Common myeloid progenitor, CD34-positive (primary cell): ENCODE measurements at places on chromosomes 7 and 10.
A peak's percentile ranks its signal among the peaks of the same experiment; 100 is the strongest.

DNA sequence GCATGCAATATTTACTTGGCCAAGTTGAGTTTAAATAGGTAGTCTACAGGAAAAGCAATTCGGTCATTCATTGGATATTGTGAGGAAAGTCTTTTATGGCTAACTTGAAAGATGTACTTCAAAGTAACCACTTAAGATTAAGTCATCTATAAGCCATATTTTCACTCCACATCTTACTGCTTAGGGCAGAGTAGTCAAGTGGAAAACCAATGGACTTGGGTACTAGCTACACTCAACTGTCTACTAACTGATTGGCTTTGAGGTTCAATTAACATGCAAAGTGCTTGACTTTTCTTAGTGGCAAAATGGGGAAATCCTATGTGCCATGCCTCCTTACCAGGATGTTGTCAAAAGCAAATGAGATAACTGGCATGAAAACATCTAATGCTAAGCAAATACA, 51.0 kb downstream of the CAV1 start:
- H3K27me3 ChIP-seq = no peaks in the 10 kb centered on the region
- no peaks in the 10 kb centered on the region for H3K4me1 ChIP-seq
- H3K36me3 ChIP-seq = no peaks in the 10 kb centered on the region
- no peak for DNase-seq
- H3K4me3 ChIP-seq = no peak overlapping the region

DNA sequence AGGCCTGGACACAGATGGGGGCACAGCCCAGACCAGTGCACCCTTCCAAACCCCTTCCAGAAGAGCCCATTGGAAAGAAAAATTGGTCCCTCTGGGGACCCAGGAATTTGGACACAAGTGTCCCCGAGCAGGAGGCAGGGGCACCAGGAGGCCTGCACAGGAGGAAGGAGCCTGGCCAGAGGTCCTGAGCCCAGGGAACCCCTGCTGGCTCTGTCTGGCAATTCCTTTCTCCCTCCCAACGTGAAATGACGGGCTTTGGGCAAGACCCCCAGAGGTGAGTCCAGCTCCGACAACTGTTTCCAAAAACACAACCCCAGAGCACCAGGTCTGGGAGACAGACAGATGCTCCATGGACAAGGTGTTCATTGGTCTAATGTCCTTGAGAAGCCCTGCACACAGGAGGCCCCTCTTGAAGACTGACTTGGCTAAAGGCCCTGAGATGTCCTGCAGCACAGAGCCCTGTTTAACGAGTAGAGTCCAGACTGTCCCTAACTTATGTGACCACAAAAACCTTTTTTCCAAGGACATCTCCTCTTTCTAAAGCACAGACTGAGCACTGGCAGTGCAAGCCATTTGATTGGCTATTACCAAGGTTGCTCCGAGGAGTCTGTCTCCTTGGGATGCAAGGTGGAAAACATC, 150.7 kb downstream of the OAT start:
- H3K36me3 ChIP-seq = no peaks in the 10 kb centered on the region
- no peak for DNase-seq
- H3K27me3 ChIP-seq = no peaks in the 10 kb centered on the region
- H3K4me3 ChIP-seq = no peak overlapping the region
- no peak overlapping the region for H3K27ac ChIP-seq

- no peak overlapping the region for H3K4me3 ChIP-seq
- peaks cover 38% of the 10 kb centered on the region for H3K36me3 ChIP-seq
- DNase-seq = no peak
- H3K27me3 ChIP-seq = no peaks in the 10 kb centered on the region
- H3K4me1 ChIP-seq = no peaks in the 10 kb centered on the region
Observed at GRCh38 chr10:132748545-132749370, 37.2 kb downstream of the NKX6-2 start.

- no peaks in the 10 kb centered on the region for H3K4me1 ChIP-seq
- no peaks in the 10 kb centered on the region for H3K27me3 ChIP-seq
- DNase-seq = no peak
- H3K4me3 ChIP-seq = no peak overlapping the region
Observed at GRCh38 chr10:32229170-32229569, 117.8 kb downstream of the EPC1 start.

DNA sequence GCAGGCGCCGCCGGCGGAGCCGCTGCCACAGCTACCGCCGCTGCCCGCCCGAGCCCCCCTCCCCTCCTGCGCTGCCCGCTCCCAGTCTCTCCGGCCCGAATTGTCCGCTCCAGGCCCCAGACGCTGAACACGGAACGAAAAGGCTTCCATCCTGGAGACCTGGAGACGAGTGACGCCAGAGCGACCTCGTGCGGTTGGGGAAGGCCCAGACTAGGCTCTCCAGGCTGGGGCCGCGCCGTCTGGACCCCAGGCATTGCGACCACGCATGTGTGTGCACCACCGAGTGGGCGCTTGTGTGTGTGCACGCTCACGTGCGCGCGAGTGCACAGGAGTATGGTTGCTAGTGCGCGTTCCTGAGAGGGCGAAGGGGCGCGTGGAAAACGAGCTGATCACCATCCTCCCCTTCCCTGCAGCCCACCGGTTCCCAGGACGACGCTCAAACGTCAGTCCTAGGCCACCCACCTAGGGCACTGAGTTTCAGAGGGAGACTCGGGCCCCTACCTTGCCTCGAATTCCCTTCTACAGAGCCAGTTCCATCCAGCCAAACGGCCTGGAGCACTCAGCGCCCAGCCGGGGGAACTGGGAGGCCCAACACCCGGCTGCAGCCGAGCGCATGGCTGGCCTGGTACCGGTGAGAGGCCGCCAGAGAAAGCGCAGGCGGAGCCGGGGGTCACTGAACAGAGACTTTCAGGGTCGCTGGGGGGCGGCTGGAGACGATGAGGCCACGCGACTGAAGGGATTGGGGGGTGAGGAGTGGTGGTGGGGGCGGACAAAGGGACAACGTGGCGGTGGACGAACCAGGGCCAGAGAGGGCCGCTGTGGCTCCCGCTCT, 11.6 kb downstream of the LBX1 start:
- H3K4me1 ChIP-seq = peaks cover 30% of the 10 kb centered on the region
- no peak overlapping the region for H3K27ac ChIP-seq
- H3K4me3 ChIP-seq = no peak overlapping the region
- H3K27me3 ChIP-seq = peaks cover 64% of the 10 kb centered on the region
- no peaks in the 10 kb centered on the region for H3K36me3 ChIP-seq
- DNase-seq = peak; percentile 57

DNA sequence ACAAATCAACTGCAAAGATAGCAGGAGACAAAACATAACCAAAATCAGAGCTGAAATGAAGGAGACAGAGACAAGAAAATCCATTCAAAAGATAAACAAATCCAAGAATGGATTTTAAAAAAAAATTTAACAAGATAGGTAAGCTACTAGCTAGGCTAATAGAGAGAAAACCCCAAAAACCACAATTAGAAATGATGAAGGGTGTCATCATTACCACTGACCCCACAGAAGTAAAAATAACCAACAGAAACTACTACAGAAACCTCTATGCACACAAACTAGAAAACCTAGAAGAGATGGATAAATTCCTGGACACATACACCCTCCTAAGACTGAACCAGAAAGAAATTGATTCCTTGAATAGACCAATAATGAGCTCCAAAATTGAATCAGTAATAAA, 117.6 kb downstream of the DNAJC1 start:
- no peak for DNase-seq
- peaks cover 2% of the 10 kb centered on the region for H3K4me1 ChIP-seq
- no peak overlapping the region for H3K4me3 ChIP-seq
- H3K27ac ChIP-seq = no peak overlapping the region
- H3K36me3 ChIP-seq = peaks cover 24% of the 10 kb centered on the region
- no peaks in the 10 kb centered on the region for H3K27me3 ChIP-seq

DNA sequence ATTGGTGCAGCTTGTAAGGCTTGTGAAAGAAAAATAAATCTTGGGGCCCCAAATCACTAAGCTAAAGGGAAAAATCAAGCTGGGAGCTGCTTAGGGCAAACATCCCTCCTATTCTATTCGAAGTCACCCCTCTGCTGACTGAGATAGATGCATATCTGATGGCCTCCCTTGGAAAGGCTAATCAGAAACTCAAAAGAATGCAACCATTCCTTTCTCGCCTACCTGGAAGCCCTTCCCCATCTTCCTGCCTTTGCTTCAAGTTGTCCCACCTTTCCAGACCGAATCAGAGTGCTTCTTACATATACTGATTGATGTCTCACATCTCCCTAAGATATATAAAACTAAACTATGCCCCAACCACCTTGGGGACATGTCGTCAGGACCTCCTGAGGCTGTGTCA, 240.3 kb downstream of the SKIDA1 start:
- H3K27ac ChIP-seq = no peak overlapping the region
- no peak for DNase-seq
- H3K4me1 ChIP-seq = no peaks in the 10 kb centered on the region
- H3K27me3 ChIP-seq = no peaks in the 10 kb centered on the region

DNA sequence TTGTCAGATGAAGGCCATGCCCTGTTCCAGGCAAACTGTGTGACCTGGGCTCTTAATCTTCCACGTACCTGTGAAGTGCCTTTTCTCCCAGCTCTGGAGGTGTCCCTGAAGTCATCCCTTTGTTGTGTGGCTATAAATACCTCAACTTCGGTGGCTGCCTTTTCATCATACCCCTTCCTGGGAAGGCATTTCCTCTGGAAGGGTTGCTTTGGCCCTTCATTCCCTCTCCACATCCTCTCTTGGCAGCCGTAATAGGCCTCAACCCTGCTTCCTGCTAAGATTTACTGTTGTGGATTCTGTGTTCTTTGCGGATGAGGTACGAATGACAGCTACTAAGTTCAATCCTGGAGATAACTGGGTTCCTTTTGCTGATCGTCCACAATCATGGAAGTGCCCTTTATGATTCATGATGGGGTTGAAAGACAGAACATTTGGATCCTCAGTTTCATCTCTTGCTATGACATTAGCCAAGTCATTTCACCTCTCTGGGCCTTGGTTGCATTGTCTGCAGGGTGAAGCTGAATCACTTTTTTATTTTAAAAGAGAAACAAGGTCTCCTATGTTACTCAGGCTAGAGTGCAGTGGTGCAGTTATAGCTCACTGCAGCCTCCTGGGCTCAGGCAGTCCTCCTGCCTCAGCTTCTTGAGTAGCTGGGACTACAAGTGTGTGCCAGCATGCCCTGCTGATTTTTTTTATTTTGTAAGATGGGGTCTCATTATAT, 23.6 kb downstream of the FKBP6 start:
- H3K4me3 ChIP-seq = no peak overlapping the region
- no peaks in the 10 kb centered on the region for H3K36me3 ChIP-seq
- no peaks in the 10 kb centered on the region for H3K4me1 ChIP-seq
- no peak for DNase-seq
- H3K27me3 ChIP-seq = no peaks in the 10 kb centered on the region
